ENCODE measurements at places on chromosomes 13 and 19.

DNA sequence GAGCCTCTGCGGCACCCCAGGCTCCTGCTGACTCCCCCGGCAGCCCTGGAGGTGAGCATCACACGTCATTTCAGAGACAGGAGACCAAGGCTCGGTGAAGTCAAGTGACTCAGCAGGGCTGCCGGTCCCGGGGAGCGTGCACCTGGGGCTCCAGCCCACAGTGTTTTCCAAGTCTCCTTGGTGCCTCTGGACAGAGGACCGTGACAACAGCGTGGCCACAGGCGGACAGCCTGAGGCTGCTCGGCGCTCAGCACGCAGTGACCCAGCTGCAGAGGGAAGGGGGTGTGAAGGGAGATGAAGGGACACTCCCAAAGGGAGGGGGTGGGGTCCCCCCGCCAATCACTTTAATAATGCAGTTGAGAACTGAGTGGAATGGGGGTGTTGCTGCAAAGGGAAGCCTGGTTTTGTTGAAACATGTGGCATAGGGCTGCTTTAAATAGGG lies 17.5 kb upstream of the ASPDH start:
- DNase-seq = no peak

GRCh38 chr19:3066482-3067049 lies 4.3 kb upstream of the TLE5 start:
- DNase-seq = no peak

DNA sequence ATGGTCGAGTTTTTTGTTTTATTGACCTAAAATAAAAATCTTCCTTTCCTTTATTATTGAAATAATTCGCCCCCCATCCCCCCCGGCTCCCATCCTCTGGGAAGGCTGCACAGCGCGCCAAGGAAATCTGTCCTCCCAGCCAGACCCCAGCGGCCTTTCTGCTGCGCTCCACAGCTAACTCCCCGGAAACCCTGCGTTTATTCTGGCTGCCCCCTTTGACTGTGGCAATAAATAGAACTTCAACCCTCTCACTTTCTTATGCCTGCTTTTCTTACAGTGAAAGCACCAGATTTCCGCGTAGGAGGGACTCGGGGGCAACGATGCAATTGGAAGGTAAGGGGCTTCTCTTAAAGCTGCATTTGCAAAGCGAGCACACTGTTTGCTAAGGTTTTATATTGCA lies 9.7 kb upstream of the C19orf12 start:
- DNase-seq = no peak

GRCh38 chr13:40635315-40635995 lies 31.0 kb downstream of the FOXO1 start:
- DNase-seq = no peak

DNA sequence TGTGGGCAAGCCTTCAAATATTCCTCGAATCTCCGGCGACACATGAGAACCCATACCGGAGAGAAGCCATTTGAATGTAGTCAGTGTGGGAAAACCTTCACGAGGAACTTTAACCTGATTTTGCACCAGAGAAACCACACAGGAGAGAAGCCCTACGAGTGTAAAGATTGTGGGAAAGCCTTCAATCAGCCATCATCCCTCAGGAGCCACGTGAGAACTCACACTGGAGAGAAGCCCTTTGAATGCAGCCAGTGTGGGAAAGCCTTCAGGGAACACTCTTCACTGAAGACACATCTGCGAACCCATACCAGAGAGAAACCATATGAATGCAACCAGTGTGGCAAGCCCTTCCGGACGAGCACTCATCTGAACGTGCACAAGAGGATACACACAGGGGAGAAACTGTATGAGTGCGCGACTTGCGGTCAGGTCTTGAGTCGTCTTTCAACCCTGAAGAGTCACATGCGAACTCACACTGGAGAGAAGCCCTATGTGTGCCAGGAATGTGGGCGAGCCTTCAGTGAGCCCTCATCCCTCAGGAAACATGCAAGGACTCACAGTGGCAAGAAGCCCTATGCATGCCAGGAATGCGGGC lies 28.8 kb downstream of the ZNF333 start:
- no peak for DNase-seq

DNA sequence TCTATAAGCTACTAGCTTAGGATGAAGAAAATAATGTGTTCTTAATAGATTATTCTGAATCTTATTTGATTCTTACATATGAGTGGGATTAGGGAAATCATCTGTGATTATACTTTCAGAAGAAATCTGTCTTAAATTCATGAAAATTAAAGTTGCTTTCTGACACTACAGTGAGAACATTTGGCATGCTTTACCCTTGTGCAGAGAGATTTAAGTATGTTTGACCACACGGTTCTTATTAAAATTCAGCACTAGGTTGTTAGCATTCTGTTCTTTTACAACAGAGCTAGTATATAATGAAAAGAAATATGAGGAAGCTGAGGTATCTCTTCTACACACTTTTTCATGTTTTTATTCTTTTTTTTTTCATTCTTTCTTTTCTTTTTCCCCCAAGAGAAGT lies 2723.9 kb downstream of the PCDH9 start:
- no peak for DNase-seq

GRCh38 chr13:29453617-29454011 lies 141.9 kb downstream of the SLC7A1 start:
- no peak for DNase-seq

All from activated naive CD8-positive, alpha-beta T cell treated with anti-CD3 and anti-CD28 coated beads, Interleukin-2, amount 50 U/mL, for 24 hours (primary cell).